ENCODE measurements at places on chromosomes 12 and 14. TPM values are rescaled to one million over a fixed set of nuclear protein-coding genes. Genes with fewer than 3 reads are reported as not detected.

Gene HCAR1
- 0.17 TPM for total RNA-seq

Gene LUM
- 115 TPM for total RNA-seq

Gene C14orf132
- 20.6 TPM for total RNA-seq

Gene RNASE1
- 1.6 TPM for total RNA-seq

Gene CHURC1
- total RNA-seq, result 54.7 TPM

Gene ABCC9
- total RNA-seq, result 46.0 TPM

Gene CLEC12A
- not detected for total RNA-seq

Gene C12orf60
- 0.59 TPM for total RNA-seq

Gene TGFB3
- 12.0 TPM for total RNA-seq

Gene KERA
- total RNA-seq, result not detected

Gene OR2AP1
- total RNA-seq, result not detected
